ENCODE measurements at places on chromosomes 2 and 18.

GRCh38 chr2:67604360-67604759 is 207.2 kb downstream of the ETAA1 start:
- DNase-seq: no peak

- DNase-seq: no peak
Measured at GRCh38 chr2:54341656-54342055, 85.6 kb upstream of the TSPYL6 start.

GRCh38 chr18:43034683-43035500 is 80.6 kb downstream of the RIT2 start:
- no peak for DNase-seq

GRCh38 chr2:56286936-56287335 is 103.1 kb downstream of the CCDC85A start:
- DNase-seq: no peak

- DNase-seq: no peak
Measured at GRCh38 chr2:212882626-212883025, 268.8 kb downstream of the IKZF2 start.

DNA sequence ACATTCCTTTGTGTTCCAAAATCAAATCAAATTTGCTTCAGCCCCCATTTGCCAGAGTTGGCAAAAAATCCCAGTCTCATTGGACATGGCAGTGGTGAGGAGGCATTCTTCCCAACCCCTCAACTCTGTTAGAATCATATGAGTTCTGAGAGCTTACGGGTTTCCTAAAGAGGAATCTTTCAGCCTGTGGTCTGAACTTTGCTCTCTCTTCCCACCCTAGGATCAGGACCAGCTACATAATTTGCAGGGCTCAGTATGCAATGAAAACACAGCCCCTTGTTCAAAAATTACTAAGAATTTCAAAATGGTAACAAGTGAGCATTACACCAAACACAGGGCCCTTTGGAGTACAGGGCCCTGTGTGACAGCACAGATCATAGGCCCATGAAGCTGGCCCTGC is 47.1 kb upstream of the RMND5A start:
- DNase-seq: no peak

DNA sequence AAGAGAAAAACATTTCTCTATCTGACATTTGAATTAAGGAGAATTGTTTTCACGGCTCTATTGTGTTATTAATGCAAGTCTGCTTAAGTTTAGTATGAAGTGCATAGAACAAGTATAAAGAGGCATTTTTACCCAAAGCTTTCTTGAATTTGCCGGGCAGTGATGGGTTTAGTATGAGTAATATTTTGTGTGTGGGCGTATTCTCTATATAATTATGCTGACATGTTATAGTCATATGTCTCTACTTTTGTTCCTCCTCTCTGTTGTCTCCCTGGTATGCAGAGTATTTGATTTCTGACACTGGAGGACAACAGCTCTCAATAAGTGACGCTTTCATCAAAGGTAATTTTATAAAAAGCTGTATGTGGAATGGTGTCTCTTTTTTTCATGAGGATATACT is 45.9 kb downstream of the PIKFYVE start:
- no peak for DNase-seq

GRCh38 chr2:41803361-41803760 is 244.5 kb upstream of the PKDCC start:
- no peak for DNase-seq

DNA sequence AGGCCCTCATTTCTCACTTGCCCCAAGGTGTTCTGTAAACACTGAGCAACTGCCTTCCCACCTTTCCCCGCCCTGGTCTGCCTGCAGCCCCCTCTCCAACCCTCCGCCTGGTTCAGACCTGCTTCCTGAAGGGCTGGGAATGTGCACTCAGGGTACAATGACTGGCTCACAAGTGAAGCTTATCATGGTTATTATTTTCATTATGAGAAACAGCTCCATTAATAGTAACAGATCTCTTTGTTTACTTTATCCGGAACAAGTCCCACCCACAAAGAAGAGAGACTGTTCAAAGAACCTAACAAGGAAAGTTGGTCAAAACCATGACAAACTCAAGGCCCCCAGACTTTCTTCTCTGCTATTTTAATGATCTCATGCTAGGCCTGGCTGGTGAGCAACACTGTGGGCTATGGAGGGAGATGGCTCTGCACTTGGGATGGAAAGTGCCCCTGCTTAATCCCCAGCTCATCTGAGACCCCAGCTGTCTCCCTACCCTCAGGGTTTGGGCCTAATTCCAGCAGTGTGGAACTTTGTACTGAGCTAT is 36.7 kb downstream of the ARHGAP25 start:
- DNase-seq: no peak

- no peak for DNase-seq
Measured at GRCh38 chr2:240386326-240386725, 49.1 kb upstream of the GPC1 start.

GRCh38 chr2:232632904-232633412 is 446 bp upstream of the EFHD1 start:
- DNase-seq: peak; percentile 18

- no peak for DNase-seq
Measured at GRCh38 chr2:119440873-119441272, 9.2 kb downstream of the TMEM37 start.

- no peak for DNase-seq
Measured at GRCh38 chr2:138018866-138019688, 54.8 kb downstream of the HNMT start.

DNA sequence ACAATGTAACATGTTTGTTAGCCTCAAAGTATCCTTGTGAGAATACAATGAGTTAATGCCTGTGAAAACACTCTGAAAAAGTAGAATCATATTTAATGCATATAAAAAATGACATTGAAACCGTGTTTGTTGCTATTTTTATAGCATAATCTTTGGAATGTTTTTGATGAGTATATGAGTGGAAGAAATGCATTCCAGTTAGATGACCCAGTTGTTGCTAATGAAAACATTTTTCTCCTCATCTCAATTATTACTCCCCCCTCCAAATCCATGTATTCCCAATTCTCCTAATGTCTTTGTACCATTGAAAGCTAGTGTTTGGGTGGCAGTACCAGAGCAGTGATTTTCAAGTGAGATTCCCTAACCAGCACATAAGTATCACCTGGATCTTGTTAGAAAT is 67.1 kb upstream of the DSEL start:
- DNase-seq: no peak

- no peak for DNase-seq
Measured at GRCh38 chr2:79981316-79981715, 323.2 kb downstream of the LRRTM1 start.

DNA sequence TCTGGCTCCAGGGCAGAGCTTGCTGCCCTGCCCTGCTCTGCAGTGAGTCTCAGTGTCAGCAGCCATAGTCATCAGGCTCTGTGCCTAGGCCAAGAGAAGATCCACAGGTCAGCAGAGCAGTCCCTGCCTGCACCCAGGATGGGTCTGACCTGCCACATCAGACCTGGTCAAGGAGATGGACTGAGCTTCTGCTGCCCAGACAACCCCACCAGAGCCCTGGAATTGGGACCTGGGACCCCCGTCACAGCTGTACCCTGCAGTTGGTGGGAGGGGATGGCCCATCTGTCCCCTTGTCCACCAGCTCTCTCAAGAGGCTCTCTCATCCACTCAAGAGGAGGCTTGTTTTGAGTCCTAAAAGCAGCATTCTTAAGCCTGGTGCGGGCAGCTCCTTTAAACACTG is 142.6 kb downstream of the TFCP2L1 start:
- no peak for DNase-seq

- no peak for DNase-seq
Measured at GRCh38 chr18:27604583-27604982, 419.5 kb upstream of the CHST9 start.

DNA sequence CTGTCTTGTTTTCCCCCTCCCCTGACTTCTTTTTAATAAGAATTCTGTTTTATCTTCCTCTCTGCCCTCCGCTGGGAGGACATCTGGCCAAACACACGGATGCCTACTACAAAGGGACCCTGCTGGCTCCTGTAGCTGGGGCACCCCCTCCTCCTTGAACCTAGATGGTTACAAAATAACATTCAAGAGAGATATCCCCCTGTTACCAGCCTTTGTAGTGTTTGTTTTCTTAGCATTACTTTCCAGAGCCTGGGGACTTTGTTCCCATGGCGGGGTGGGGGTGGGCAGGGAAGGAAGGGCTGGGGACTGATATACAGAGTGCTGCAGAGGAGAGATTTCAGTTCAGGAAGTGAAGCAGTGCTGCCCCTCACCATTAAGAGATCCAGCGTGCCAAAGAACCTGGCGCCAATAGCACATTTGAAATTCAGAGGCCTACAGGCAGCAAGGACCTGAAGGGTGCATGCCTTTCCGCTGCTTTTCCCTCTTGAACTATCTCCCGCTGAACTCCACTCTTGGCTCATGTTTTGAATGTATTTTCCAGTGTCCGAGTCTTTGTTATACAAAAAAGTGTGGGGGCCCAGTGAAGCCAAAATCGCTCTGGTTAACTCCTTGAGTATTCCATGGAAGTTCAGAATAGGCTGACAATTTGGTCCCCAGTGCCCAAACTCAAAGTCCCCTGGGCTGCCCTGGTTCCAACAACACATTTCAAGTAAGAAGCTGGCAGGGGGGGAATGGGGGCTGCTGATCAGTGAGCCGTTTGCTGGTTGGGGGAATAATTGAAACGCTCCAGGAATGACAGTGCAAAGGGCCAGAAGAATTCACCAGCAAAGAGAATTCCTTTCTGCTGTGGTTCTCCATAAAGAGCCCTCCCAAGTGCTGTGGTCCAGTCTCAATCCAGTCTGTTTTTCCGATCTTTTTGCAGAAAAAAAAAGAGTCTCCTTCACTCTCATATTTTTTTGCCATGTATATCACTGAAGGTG is 94.8 kb upstream of the THOC1 start:
- DNase-seq: no peak

DNA sequence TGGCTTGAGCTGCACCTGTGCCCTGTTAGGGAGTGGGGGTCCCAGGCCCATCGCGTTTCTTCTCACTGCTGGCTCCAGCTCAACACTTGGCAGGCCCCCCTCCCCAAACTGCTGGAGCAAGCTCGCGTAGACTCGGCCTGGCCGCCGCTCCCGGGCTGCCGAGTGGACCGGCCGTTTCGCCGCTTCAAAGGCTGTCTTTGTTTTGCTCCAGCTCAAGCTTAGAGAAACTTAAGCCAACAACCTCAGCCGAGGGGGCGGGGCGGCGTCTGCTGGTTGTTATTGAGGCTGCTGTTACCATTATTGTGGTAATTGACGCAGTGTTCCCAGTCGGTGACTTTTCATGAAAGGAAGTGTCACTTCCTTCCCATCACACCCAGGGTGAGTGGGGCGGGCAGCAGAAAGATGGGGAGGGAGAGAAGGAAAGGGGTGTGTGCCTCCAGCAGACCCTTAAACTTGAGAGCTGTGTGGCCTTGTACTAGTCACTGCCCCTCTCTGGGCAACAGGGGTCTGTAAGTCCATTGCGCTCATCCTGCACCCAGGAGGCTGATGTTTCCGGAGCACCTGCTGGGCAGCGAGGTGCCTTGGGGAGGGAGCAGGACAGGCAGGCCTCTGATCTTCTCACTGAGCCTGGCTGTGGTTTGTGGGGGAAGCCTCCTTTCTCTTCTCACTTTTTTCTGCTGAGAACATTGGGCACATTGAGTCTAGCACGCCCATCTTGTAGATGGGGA is 2.1 kb downstream of the ARID5A start:
- peak; percentile 80 for DNase-seq

- no peak for DNase-seq
Measured at GRCh38 chr2:168732506-168732905, 69.9 kb upstream of the NOSTRIN start.

DNA sequence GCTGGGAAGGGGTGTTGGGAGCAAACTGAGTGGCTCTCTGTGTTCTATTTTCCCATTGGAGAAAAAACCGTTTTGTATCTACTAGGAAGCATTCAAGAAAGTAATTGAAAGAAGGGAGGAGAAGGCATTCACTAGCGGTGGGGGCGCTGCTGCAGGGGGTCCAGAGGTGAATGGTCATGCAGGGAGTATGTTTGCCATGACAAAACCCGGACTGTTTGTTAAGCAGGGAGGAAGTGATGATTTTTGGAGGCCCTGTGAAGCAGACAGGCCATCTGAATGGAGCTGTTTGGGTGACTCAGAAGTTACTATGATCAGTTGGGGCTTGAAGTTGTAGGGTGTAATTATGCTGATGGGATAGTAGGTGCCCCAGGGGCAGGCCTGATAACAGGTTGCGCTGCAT is 7.0 kb downstream of the TAF4B start:
- DNase-seq: no peak

DNA sequence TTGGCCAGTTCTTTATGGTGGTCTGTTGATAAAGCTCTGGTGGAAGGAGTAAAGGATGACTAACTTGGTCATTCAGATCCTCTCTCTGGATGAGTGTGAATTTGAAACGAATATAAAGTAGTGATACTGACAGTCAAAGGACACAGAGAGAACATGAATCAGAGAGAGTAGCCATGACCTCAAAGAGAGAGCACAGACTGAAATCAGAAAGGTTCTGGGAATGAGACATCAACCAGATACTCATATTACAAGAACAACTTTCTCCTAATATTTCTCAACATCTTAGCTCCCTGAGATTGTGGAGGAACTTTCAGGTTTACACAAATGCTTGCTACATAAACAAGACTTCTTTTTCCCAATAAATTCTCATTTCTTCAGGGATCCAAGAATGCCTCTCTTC is 849.1 kb upstream of the CHAC2 start:
- no peak for DNase-seq

DNA sequence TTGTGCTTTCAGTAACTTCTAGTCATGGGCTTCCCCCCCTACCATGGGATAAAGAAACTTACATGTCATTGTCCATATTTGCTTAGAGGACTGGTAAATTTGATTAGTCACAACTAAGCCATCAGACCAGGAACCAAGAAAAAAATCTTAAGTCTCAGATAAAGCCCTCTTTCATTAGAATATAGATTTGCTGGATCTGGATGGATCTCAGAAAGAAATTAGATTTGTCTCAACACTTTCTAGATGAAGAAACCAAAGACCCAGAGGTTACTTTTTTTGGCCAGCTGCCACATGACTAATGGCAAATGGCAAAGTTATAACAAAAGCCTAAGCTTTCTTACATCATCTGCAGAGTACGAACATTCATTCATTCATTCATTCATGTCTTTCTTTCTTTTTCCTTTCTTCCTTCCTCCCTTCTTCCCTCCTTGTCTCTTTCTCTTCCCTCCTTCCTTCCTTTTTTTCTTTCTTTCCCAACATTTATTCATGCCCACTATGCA is 60.2 kb downstream of the CDCA7 start:
- no peak for DNase-seq

GRCh38 chr2:232236200-232236599 is 142.4 kb upstream of the ALPP start:
- DNase-seq: no peak

All from left colon (tissue), 2 donors.